ENCODE measurements at places on chromosomes 1 and 21.

DNA sequence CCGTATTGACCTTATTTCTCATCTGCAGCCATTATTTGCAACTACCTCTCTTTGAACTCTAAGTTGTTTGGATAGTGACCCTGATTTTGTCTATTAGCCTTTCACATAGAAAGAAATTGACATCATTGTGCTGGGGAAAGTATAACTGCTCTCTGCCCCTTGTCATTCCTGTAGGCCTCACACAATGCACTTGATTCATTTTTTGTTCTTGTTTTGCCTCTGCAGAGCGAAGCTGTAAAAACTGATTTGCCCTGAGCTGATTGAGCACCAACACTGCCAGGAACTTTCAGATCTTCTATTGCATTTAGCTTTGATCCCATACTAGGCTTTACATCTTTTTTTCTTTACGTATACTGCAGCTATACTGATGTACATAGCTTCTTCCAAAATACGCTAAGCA, 167.2 kb upstream of the PTBP2 start:
- DNase-seq, result no peak

DNA sequence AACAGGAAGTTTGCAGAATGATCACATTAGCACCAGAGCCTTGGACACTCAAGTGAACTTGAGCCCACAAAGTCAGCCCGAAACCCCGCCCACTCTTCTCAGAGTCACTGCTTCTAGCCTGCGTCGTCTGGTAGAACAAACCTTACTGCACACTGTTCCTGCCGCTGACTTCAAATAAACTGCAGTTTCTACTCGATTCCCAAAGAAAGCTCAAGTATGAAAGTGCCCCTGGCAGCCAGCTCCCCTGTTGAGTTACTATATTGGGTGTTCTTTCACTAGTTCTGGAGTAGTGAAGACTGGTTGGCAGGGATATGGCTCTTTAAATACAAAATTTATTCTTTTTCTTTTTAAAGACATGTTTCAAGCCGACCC, 164.7 kb downstream of the GALNT2 start:
- no peak for DNase-seq

- DNase-seq, result no peak
These were observed 55.5 kb downstream of the MORN1 start for GRCh38 chr1:2335721-2336455.

GRCh38 chr1:79847700-79848099, 841.2 kb upstream of the ADGRL4 start:
- no peak for DNase-seq

GRCh38 chr1:74748960-74749359, 16.0 kb downstream of the TYW3 start:
- no peak for DNase-seq

GRCh38 chr1:171126504-171126903, 35.8 kb downstream of the FMO3 start:
- no peak for DNase-seq

- no peak for DNase-seq
These were observed 388.6 kb downstream of the MATN1 start for GRCh38 chr1:30334767-30335166.

- no peak for DNase-seq
These were observed 68.1 kb downstream of the RPS6KA1 start for GRCh38 chr1:26597629-26598039.

GRCh38 chr1:34164771-34165391, at the start of gene CSMD2:
TSS of gene CSMD2 (minus strand) at chr1:34165230. CDS start at chr1:34165097, 133 bp downstream.
- no peak for DNase-seq

DNA sequence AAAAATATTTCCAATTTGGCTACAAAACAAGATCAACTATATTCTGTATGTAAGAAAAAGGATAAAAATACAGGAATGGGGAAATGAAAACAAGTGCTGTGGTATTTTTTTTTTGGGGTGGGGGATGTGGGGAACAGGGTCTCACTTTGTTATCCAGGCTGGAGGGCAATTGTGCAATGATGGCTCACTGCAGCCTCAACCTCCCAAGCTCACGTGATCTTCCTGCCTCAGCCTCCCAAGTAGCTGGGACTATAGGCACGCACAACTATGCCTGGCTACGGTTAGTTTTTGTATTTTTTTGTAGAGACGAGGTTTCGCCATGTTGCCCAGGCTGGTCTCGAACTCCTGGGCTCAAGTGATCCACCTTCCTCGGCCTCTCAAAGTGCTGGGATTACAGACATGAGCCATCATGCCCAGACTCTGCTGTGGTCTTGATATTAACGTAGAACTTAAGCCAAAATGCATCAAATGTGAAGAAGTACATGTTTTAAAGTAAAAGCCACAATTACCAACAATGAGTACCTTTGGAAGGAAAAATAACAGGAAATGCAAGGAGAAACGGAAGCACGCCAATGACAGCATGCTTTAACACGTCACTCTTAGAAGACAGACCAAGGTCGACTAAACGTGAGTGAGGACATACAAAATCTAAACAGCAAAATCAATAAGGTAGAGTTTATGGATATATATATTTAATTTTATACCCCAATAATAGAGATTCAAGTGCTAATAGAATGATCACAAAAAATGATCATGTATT, 8.8 kb upstream of the ABCB10 start:
- DNase-seq, result no peak

DNA sequence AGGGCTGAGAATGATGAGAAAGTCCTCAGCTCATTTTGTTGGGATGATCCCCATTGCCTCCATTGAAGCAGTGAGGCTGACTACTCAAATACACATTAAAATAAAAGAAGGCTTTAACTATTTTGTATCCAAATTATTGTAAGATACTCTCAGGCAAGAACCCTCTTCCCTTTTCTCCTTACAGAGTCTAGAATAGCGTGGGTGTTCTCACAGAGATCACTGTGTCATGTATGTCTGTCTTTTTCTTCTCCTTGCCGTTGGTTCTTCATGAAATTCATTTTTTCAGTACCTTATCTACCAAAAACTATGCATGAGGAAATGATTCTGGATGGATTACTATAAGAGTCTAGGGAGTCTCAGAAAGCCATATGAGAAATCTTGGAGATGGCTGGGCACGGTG, 30.1 kb downstream of the SORT1 start:
- DNase-seq, result no peak

- DNase-seq, result no peak
These were observed 192.8 kb upstream of the NR5A2 start for GRCh38 chr1:199834711-199835110.

- no peak for DNase-seq
These were observed 6.0 kb downstream of the ZCCHC17 start for GRCh38 chr1:31302709-31303441.

DNA sequence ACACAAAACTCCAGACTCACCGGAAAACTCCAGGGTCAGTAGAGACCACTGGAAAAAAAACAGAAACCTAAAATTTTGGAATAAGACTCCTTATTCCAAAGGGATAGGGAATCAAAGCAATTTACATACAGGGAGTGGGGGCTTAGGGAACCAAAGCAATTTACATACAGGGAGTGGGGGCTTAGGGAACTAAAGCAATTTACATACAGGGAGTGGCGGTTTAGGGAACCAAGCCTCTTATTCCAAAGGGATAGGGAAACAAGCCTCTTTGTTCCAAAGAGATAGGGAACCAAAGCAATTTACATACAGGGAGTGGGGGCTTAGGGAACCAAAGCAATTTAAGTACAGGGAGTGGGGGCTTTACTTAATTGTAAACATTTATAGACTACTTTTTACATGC, 28.4 kb upstream of the TTLL7 start:
- DNase-seq, result no peak

GRCh38 chr21:14602382-14602958, 56.4 kb upstream of the SAMSN1 start:
- DNase-seq, result no peak

DNA sequence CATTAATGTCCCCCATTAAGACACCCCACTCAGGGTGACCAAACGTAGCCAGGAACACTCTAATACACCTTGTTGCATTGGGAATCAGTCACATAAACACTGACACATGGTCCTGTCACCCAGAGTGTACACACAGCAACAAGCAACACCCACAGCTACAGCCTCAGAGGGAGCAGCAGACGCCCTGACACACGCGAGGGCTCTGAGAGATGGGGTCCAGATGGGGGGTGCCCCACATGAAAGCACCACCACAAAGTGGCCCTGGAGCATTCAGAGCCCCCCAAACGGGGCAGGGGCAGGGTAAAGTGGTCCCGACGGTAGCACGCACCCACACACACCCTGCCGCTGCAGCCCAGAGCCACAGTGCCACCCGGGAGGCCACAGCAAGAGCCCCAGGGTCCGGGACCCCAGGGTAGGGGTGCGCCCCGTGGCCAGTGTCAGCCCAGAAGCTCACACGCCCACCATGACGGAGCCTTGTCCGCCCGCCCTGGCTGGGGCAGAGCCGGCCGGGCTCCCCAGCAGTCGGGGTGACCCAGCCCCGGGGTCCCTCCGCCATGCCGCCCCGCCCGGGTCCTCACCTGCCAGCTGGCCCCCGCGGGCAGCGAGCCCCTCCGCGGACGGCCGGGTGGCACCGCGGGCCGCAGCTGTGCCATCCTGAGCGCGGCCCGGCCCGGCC, 47.3 kb downstream of the RAP1GAP start:
- DNase-seq, result no peak

- no peak for DNase-seq
These were observed 95.5 kb downstream of the TRIM11 start for GRCh38 chr1:228311091-228311490.

GRCh38 chr1:104440011-104440410, 690.3 kb downstream of the AMY1C start:
- no peak for DNase-seq

- no peak for DNase-seq
These were observed 1.9 kb downstream of the GIPC2 start for GRCh38 chr1:78047631-78048030.

DNA sequence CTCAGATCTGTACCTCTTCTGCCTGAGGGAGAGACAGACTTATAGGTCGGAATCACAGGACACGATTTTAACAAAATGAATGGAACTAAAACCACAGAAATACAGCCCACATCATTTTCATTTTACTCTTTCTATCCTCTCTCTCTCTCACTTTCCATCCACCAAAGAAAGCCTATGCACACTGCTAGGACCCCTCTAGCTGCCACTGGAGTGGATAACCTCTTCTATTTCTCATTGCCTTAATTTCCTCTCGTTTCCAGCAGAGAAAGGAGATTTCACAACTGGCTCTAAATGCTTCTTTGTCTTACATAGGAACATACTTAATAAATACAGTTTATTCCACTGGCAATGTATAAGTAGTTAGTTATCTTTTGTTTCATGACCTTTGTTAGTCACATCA, 867.8 kb upstream of the ADGRL4 start:
- no peak for DNase-seq

DNA sequence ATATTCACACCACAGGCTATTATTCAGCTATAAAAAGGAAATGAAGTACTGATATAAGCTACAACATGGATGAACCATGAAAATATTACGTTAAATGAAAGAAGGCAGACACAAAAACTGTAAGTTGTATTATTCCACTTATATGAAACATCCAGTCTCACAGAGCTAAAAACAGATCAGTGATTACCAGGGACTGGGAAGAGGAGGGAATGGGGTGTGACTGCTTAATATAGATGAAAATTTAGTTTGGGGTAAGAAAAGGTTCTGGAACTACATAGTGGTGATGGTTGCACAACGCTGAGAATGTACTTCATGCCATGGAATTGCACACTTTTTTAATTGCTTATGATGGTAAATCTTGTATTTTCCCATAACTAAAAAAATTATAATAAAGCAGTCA, 19.5 kb downstream of the GPBP1L1 start:
- DNase-seq, result no peak

DNA sequence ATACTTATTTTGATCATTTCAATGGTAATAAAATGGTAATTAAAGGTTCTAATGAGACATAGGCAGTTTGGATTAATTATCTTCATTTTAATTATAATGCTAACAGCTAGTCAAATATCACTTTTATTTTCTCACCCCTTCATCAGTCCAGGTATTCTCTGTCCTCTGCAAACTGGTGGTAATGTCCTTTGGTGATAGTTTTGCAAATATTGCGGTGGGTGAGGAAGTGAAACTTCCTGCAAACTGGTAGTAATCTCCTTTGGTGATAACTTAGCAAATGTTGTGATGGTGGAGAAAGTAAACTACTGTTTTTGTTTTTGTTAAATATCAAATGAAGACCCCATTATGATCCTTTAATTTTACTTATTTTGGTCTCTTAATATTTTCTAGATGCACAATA, 209.0 kb downstream of the AMY1C start:
- no peak for DNase-seq

GRCh38 chr1:175976865-175977642, 230.0 kb downstream of the COP1 start:
- no peak for DNase-seq

DNA sequence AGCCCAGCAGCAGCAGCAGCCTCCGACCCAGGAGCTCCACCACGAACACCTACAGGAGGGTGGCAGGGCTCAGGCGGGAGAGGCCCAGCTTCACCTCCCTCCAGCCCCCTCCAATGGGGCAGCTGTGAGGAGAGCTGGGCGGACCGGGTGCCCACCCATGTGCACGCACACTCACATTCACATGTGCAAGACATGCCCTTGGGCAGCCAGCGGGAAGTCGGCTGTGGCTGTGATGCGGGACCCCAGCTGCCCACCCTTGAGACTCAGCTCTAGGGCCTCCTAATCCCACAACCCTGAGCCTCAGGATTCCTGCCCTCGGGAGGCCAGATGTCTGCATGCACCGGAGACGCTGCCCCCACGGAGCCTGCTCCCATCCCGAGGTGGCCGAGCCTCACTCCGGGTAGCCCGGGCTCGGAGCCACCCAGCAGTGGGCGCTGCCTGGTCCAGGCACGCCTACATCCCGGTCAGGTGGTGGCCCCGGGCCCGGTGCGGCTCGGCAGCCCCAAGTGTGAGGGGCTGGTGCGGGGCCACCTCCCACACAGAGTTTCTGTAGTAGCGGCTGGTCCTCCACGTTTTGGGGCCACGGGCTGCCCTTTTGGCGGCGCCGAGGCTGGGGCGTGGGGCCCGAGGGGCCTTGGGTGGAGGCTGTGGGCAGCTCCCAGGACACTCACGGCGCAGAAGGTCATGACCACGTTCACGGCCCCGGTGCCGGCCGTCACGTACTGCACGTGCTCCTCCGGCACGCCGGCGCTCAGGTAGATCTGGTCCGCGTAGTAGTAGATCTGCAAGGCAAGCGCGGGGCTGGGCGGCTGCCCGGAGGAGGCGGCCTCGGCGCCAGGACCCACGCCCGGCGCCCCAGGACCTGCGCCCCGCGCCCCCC, 12.9 kb upstream of the SLC2A7 start:
- no peak for DNase-seq

DNA sequence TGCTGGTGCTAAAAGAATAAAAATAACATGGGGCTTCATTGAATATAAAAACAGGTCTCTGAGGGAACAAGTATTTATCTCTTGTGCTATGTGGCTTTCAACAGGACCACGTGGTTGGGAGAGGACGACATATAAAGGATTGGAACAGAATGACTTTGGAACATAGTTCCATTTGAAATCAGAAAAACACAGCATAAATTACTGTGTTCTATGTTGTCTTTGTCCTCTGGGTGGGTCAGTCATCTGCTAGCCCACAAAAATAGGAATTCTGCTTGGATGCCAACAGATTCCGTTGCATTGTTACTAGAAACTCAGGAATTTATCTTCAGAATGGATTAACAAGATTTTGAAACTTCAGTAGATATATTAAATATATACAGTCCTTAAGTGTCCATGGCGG, 5.9 kb downstream of the CEP85 start:
- DNase-seq, result no peak

- no peak for DNase-seq
These were observed 201.1 kb downstream of the BACH1 start for GRCh38 chr21:29499734-29500343.

GRCh38 chr21:35179990-35180540, 131.0 kb upstream of the RUNX1 start:
- no peak for DNase-seq

- DNase-seq, result no peak
These were observed 67.6 kb downstream of the SEC16B start for GRCh38 chr1:177902266-177902665.

Data from activated CD4-positive, alpha-beta T cell treated with anti-CD3 and anti-CD28 coated beads for 24 hours (primary cell).